ENCODE measurements at places on chromosomes 1 and 21.

GRCh38 chr1:107871687-107872395 lies 93.1 kb downstream of the VAV3 start:
- DNase-seq, result no peak

- DNase-seq, result no peak
Observed at GRCh38 chr1:50458507-50458906, 35.3 kb upstream of the DMRTA2 start.

GRCh38 chr1:237187842-237188241 lies 145.9 kb downstream of the RYR2 start:
- DNase-seq, result no peak

- no peak for DNase-seq
Observed at GRCh38 chr1:57088653-57089052, 122.8 kb upstream of the C8B start.

GRCh38 chr1:202858331-202858730 lies 30.6 kb downstream of the RABIF start:
- DNase-seq, result no peak

DNA sequence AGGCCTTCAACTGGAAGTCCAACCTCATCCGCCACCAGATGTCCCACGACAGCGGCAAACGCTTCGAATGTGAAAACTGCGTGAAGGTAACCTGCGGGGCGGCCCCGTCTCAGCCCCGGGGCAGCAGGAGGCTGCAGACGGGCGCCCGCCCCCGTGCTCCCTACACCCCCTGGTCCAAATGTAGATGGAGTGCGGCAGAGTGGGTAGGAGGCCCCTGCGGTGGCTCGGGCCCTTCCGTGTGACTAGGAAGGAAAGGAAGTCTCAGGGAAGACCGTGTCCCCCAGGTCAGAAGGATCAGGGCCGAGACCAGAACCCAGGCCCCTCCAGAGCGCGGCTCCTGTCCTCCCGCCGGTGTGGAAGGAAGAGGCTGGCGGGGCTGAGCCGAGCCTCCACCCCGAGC lies 49.7 kb upstream of the ARHGEF16 start:
- no peak for DNase-seq

DNA sequence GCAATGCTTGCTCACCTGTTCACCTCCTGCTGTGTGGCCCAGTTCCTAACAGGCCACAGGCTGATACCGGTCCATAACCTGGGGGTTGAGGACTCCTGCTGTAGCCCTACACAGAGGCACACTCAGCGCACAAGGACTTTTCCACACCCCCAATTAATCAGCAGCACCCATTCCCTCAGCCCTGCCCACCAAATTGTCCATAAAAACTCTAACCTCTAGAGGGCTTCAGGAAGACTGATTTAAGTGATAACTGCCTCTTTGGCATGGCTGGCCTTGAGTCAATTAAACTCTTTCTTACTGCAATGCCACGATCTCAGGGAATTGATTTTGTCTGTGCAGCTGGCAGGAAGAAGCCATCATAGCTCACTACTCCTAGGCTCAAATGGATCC lies 71.3 kb upstream of the MUTYH start:
- DNase-seq, result no peak

DNA sequence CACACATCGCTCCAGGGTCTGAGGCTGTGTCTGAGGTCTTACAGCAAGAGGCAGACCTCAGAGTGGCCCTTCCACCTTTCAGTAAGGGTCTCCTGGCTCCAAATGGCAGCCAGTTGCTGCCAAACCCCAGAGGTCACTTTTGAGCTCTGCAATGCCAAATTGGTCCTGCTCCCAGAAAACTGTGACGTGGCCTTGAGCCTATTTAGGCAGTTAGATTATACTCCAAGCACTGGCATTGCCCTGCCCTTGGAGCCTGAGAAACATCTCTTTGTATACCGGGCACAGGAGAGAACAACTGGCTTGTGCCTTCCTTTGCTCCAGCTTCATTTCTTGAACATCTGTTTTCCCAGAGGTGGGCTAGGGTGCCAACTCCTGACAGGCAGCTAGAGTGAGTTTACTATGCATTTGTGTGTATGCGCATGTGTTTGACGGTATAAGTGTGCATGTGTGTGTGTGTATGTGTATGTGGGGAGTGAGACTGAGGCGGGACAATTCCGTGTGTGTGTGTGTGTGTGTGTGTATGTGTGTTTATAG lies 134.5 kb downstream of the IER5 start:
- no peak for DNase-seq

DNA sequence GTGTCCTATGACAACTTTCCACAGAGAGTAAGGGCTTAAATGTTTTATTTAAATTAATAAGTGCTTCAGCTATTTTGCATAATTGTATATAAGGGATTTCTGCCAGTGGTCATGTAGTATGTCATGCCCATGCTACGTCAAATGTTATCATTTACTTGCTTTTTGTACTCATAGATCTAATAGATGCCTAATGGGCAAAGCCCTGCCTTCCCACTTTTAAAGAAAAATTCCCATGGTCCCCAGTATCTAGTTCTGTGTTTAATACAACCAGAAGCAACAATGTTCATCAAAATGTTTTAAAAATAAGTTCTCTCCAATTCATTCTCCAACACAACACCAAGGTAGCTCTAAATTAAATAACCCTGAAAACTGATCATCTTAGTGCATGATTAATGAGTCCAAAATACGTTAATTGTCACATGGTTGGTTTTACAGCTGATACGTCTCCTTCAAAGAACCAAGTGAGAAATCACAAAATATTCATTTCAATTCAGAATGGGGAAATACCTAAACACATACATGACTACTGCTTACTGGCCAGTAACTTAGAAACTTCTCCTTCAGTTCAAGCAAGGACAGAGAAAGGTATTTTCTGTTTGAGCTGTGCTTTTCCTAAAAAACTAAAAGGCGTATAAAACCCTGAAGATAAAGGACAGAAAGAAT lies 49.1 kb upstream of the SDC3 start:
- no peak for DNase-seq

DNA sequence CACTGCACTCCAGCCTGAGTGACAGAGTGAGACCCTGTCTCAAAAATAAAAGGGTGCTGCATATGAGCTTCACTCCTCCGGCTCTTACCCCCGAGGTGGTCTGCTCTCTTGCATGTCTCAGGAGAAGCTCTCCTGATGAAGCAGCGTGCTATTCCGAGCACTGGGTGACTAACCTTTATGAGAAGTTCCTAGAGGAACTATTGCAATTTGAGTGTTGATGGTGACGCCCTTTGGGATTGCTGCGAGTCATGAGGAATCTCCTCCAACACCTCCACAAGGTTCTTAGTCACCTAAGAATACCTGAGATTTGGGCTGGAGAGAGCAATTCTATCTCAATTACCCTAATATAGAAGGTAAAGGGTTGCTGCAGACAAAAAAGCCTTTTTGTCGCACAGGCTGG lies 40.8 kb upstream of the TINAGL1 start:
- no peak for DNase-seq

- no peak for DNase-seq
Observed at GRCh38 chr1:180586671-180587155, 27.9 kb downstream of the OVAAL start.

GRCh38 chr1:218025454-218025853 lies 259.6 kb upstream of the RRP15 start:
- DNase-seq, result no peak

DNA sequence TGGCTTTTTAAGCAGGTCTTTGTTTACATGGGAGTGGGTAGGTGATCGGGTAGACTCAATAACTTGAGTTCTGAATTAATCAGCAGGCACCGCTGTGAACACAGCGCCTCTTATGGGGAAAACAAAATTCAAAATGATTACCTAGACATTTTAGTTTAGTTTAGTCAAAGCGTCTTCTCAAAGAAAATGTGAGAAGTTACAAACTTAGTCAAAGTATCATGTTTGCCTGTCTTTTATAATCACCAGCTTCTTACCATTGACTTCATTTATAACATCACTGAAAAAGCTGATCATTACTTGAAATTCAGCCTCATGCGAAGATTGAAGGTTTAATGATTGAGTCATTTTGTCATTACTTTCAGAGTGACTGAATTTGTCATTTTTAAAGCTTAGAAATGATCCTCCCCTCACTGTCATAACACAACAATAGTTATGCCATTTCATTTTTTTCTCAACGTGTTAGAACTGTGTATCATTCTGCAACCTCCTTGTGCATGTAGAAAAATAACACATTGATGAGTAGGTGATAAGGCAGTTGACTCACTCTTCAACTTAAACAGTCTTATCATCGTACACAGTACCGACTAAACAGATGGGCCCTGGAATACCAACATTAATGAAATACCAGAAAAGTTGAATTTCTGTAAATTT lies 188.5 kb downstream of the NFIA start:
- DNase-seq, result no peak
